HFFc6 (cell line): ENCODE measurements at places on chromosomes 5 and 9.

DNA sequence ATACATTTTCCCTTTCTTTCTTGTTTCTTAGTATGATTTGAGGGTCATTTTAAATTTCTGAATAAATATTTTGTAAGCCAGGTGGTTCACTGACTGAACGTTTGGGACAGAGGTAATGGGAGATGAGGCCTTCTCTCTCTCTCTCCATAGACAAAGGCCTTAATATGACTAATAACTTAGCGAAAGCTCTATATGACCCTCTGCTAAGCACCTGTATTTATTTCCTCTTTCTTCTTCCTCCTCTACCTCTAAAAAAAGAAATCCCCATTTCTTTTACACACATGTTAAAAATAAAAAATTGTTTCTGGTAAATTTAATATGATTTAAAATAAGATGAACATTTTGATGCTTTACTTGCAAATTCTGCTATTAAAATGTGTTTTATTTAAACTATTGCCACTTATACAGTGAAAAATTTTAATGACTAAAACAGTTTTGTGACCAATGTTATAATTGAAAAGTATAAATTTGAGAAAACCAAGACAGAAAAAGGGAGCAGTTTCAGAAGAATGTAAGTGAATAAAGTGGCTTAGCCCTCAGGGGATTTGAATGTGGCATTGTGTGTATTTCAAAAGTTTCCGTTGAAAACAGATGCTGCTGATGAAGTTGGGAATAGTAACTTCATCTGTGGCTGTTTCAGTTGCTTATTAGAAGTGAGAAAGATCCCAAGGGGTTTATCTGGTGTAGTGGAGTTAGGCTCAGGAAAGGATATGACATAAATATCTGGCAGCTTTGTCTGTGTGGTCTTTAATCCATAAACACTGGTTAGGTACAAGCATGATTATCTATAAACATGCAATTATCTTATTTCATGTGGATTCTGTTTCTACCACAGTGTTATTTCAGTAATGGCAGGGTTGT is 128.6 kb upstream of the GRHPR start:
- peak; percentile 23 for DNase-seq
- peaks cover 45% of the 10 kb centered on the region for H3K4me1 ChIP-seq

GRCh38 chr5:175836737-175837136 is 34.6 kb upstream of the CPLX2 start:
- no peak overlapping the region for H3K4me3 ChIP-seq
- H3K36me3 ChIP-seq, result no peaks in the 10 kb centered on the region
- no peaks in the 10 kb centered on the region for H3K4me1 ChIP-seq
- peaks cover 23% of the 10 kb centered on the region for H3K27me3 ChIP-seq
- no peak for DNase-seq

- peaks cover 62% of the 10 kb centered on the region for H3K4me1 ChIP-seq
- DNase-seq, result peak; percentile 26
- no peaks in the 10 kb centered on the region; the same call in none of the 2 replicates for H3K27me3 ChIP-seq
- peaks cover 22% of the 10 kb centered on the region for H3K36me3 ChIP-seq
Measured at GRCh38 chr9:70256123-70256551, 2.6 kb upstream of the SMC5 start.

DNA sequence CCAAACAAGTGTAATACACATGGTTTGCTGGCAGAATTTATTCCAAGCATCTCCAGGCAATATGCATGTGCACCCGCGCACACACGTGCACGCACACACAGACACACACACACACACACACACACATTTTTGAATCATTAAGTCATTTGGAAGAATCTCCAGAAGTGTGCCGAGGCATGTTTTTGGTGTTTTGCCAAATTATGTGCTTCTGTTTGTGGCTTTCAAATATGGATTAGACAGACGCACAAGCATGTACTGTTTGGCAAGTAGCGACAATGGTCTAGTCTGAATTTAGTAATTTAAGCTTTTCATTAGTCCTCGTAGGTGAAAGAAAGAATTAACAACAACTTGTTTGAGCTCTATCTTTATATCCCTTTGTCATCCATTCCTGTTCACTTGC is 36.7 kb downstream of the NFIB start:
- H3K4me1 ChIP-seq, result peaks cover 42% of the 10 kb centered on the region
- peak; percentile 39 for DNase-seq
- H3K36me3 ChIP-seq, result no peaks in the 10 kb centered on the region
- no peak overlapping the region; the same call in 1 of the 2 replicates for H3K4me3 ChIP-seq
- peaks cover 2% of the 10 kb centered on the region for H3K27me3 ChIP-seq

GRCh38 chr9:11892401-11892800 is 800.8 kb upstream of the TYRP1 start:
- H3K27me3 ChIP-seq, result no peaks in the 10 kb centered on the region; the same call in 1 of the 2 replicates
- no peak overlapping the region for H3K4me3 ChIP-seq
- DNase-seq, result no peak
- no peaks in the 10 kb centered on the region for H3K4me1 ChIP-seq
- no peaks in the 10 kb centered on the region for H3K36me3 ChIP-seq

GRCh38 chr5:32628049-32628844 is 42.9 kb downstream of the SUB1 start:
- no peak overlapping the region; the same call in 1 of the 2 replicates for H3K27ac ChIP-seq
- no peaks in the 10 kb centered on the region; the same call in 1 of the 2 replicates for H3K27me3 ChIP-seq
- H3K4me3 ChIP-seq, result no peak overlapping the region; the same call in 1 of the 2 replicates
- no peaks in the 10 kb centered on the region for H3K36me3 ChIP-seq
- DNase-seq, result no peak

DNA sequence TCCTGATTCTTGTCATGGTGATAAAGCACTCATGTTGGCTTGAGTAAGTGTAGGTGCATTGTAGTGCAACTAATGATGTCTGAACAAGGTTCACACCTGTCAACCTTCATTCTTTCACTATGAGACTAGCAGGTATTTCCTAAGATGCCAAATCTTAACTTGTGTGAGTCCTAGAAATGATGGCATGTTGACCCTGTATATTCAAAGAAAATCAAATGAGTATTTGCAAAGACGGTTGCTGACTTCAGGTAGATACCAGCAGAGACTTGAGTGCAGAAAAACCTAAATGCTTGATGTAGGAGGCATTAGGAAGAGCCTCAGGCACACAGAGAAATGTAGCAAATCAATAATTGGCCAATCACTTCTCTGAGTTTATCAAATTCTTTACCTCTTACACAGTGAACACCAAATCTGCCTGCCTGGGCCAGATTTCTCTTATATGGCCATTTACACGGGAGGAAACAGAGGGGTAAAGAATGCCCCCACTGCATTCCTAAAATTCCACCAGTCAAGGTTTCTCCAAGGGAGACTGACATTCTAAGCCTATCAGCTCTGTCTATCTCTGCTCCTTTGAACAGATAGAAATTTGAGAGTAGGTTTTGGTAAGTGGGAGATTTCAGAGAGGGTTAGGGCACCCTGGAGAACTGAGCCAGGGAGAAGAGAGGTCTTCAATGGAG is 488.6 kb upstream of the WWC1 start:
- H3K4me3 ChIP-seq, result no peak overlapping the region
- no peaks in the 10 kb centered on the region; the same call in 1 of the 2 replicates for H3K27me3 ChIP-seq
- no peak overlapping the region for H3K27ac ChIP-seq
- no peaks in the 10 kb centered on the region for H3K36me3 ChIP-seq
- DNase-seq, result no peak
- H3K4me1 ChIP-seq, result peaks cover 19% of the 10 kb centered on the region

- DNase-seq, result no peak
- H3K27ac ChIP-seq, result no peak overlapping the region
- H3K36me3 ChIP-seq, result no peaks in the 10 kb centered on the region
- peaks cover 26% of the 10 kb centered on the region for H3K27me3 ChIP-seq
- peaks cover 43% of the 10 kb centered on the region for H3K4me1 ChIP-seq
- H3K4me3 ChIP-seq, result no peak overlapping the region
Measured at GRCh38 chr5:135565266-135565665, 13.5 kb downstream of the CXCL14 start.

DNA sequence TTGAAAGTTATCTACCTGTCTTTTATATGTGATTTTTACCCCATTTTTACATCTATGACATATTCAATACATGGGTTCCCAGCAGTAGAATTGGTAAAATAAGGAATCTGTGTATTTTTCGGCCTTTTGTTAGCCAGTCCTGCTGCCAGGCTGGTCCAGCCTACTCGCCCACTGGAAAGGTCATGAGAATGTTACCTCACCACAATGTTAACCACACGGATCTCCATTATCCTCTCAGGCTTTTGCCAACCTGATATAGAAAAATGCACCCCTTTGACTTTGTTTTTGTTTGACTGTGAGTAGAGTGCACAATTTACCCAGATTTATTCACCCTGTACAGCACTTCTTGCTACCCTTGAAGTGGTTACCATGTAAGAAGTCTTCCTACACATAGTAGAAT is 167.2 kb downstream of the CTNND2 start:
- no peaks in the 10 kb centered on the region for H3K36me3 ChIP-seq
- H3K4me3 ChIP-seq, result no peak overlapping the region
- no peak for DNase-seq
- no peak overlapping the region for H3K27ac ChIP-seq
- H3K4me1 ChIP-seq, result no peaks in the 10 kb centered on the region

DNA sequence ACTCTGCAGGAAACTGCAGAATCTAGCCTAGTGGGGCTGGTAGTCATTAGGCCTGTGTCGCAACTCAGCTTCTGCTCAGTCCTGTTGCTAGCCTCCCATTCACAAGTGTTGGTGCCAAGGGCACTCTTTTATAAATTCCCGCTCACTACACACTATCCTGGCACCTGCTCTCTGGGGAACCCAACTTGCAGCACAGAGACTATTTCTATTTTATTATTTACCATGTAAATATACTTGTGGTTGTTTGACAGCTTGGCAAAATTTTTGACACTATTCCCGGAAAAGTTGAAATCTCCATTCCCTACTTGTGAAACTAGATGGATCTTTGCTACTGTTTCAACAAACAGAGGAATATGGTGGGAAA is 20.4 kb upstream of the SMC2 start:
- peaks cover 2% of the 10 kb centered on the region for H3K27me3 ChIP-seq
- no peak for DNase-seq
- H3K27ac ChIP-seq, result no peak overlapping the region
- H3K36me3 ChIP-seq, result no peaks in the 10 kb centered on the region

GRCh38 chr5:139453683-139454567 is 8.6 kb downstream of the ECSCR start:
- no peaks in the 10 kb centered on the region for H3K27me3 ChIP-seq
- H3K36me3 ChIP-seq, result no peaks in the 10 kb centered on the region
- DNase-seq, result no peak
- no peak overlapping the region for H3K27ac ChIP-seq

DNA sequence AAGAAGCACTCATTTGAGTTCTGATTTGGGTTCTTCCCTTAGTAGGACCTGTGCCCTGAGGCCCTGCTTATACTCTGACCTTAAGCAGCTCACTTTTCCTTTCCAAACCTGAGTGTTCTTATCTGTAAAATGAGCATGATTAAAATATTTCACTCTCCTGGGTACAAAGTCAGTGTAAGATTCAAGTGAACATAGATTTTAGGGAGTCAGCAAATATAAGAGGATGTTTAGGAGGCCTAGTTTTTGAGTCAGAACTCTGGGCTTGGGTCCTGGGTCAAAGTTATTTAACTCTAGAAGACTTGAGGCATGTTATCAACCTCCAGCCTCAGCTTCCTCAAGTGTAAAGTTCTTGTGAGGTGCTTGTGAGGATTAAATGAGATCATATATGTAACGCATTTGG is 8.7 kb upstream of the SPARC start:
- H3K4me3 ChIP-seq, result no peak overlapping the region; the same call in none of the 2 replicates
- peaks cover 86% of the 10 kb centered on the region for H3K4me1 ChIP-seq
- DNase-seq, result no peak
- no peaks in the 10 kb centered on the region for H3K36me3 ChIP-seq
- peak overlapping the region; percentile 100 for H3K27ac ChIP-seq

DNA sequence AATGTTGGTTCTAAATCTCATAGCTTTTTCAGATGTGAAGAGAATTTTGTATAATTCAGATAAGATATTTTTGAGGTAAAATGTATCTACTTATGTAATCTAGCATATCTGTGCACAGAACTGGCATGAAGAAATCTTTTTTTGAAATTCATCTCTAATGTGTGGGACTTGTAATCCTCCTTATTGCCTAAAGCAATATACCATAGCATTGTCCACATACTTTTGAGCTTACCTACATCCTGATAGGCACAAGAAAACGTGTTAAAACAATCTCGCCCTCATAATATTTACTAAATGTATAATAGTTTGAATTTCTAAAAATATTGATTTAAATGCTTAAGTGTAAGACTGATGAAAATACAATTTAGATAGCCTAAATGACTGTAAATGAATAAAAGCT is 1686.5 kb upstream of the ACO1 start:
- H3K27me3 ChIP-seq, result no peaks in the 10 kb centered on the region
- no peak overlapping the region for H3K4me3 ChIP-seq
- H3K4me1 ChIP-seq, result no peaks in the 10 kb centered on the region

GRCh38 chr9:96441798-96442445 is 8.0 kb upstream of the HABP4 start:
- H3K4me1 ChIP-seq, result peaks cover under 1% of the 10 kb centered on the region; the same call in 1 of the 2 replicates
- H3K36me3 ChIP-seq, result no peaks in the 10 kb centered on the region
- no peak overlapping the region for H3K27ac ChIP-seq
- H3K4me3 ChIP-seq, result no peak overlapping the region
- H3K27me3 ChIP-seq, result no peaks in the 10 kb centered on the region
- DNase-seq, result peak; percentile 30

DNA sequence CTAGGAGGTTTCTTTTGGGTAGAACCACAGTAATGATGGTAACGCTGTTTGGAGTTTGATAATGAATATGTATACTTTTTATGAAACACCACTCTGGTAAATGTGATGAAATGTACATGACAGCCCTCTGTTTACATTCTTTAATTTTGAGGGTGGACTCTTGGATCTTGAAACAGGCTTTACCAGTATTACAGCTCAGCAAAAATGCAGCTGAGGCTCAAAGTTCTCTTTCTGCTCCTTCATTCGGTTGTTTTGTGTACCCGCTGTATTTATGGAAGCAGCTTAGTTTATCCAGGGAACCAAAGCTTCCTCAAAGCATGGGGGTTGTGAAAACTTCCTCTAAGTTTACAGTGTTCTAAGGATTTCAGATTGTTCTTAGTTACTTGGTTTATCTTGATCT is 11.1 kb downstream of the GAPVD1 start:
- DNase-seq, result no peak
- no peak overlapping the region for H3K4me3 ChIP-seq
- peaks cover 25% of the 10 kb centered on the region for H3K4me1 ChIP-seq
- no peaks in the 10 kb centered on the region for H3K27me3 ChIP-seq

DNA sequence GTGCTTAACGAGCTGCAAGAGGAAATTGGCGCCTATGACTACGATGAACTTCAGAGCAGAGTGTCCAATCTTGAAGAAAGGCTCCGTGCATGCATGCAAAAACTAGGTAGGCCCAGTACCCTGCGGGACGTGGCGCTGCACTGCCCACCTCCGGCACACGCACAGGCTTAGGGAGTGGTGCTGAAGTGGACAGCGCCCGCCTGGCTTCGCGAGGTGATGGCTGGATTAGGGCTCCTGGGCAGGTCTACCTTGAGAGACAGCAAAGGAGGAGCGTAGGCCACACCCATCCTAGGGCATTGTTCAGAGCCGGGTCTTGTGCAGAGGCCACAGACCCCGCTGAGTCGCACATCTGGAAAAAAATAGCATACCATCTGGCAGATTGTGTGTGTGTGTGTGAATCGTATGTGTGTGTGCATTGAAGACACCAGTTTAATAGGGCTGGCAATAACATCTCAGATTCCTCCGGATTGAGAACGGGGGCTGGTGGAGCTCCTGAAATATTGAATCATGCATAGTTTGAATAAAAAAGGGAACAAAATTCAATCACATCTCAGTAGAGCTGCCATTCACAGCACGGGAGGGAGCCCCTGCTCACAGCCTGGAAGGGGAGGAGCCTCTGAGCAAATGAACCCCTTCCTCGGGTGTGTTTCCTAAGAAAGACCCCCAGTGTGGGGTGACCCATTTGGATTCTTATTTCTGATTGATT is 11.1 kb downstream of the OLFM1 start:
- no peaks in the 10 kb centered on the region for H3K4me1 ChIP-seq
- H3K4me3 ChIP-seq, result no peak overlapping the region
- DNase-seq, result no peak
- no peak overlapping the region for H3K27ac ChIP-seq
